ENCODE measurements at places on chromosomes 1 and 21.

GRCh38 chr1:180199018-180199417, 31.0 kb upstream of the LHX4 start:
- DNase-seq: no peak

DNA sequence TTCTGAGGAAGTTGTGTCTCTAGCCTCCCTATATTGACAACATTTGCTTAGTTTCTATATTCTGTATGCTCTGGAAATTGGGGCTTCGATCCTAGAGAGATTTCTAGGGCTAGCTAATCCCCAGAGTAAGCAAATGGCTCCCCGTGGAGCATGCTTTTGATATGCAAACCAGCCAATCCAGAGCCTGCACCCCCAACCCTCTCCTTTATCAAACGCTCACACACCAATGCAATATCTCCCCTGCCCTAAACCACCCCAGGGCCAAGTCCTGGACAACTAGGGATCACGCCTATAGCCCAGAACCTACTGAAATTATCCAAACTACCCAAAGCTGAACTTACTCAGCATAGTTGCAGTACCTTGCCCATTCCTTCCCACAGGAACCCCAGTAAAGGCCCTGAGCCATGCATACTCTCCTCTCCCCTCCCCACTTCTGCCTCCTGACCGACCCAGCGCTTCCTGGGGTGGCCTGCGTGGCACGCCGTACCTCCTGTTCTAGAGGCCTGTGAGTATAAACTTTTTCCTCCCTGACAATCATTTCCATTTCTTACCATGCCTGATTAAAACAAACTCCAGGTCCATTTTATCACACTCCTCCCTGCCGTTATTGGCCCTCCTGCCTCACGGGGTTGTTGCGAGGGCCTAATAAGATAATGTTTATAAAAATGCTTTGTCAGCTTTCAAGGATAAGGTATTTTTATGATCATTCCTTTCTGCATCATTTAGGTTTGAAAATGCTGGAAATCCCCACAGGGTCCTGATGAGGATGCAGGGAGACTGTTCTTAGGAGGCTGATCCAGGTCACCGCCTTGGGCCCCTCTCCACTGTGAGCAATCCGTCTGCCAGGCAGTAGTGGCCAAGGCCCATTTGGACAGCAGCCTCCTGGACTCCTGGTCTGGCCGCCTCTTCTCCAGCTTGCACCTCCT, 102.7 kb downstream of the TENT5C start:
- no peak for DNase-seq

DNA sequence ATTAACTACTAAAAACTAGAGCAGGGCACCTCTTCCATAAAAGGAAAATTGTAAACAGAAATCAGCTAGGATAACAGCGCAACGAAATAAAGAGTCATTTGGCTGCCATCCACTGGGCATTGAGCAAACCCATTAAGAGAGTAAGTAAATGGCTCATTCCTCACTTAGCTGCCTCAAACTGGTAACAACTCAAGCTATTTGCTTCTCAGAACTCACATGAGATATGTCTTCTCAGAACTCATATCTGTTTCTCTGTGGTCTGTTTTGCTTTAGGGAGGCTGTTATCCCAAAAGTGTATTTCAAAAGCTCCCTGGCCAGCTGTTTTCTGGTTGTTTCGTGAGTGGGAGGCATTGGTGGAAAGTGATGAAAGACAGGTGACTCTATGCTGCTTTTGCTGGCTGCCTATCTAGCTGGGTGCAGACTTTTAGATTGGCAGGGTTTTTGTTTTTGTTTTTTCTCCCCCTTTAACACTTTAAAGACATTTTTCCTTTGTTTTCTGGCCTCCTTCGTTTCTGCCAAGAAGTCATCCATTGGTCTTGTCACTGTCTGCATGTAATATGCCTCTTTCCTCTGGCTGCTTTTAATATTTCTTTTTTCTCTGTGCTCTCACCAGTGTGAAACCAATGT, 269.2 kb upstream of the RGS18 start:
- DNase-seq: no peak

DNA sequence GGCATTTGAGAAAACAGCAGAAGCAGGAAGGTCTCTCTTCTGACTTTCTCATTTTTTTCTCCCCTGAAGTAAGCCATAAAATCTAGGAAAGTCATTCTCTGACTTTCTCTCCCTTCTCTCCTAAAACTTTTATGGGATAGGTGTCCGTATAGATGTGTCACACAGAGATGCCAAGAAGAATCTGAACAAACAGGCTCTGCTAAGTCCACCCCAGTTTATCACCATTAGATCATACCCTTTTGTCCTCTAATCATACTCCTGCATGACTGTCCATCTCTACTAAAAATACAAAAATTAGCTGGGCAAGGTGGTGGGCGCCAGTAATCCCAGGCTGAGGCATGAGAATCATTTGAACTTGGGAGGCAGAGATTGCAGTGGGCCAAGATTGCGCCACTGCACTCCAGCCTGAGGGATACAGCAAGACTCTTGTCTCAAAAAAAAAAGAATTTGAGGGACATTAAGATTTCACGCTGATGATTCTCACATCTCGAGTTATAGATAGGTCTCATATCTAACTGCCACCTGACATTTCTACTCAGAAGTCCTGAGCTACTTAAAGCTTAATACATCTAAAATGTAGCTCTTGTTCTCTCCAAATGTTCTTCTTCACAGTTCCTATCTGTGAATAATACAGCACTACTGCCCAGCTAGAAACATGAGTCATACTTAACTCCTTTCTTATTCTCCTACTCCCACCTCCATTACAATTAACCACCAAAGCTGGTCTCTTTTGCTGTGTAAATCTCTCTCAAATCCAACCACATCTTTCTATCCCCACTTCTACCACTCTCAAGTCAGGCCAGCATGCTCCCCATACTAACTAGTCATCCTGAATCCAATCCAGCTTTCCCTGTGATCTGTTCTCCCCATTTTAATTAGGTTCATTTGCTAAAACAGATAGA, 47.7 kb downstream of the ZNF644 start:
- DNase-seq: no peak

GRCh38 chr1:3695326-3696217, 43.3 kb downstream of the TP73 start:
- DNase-seq: no peak

GRCh38 chr1:73623946-73624345, 574.0 kb downstream of the LRRIQ3 start:
- no peak for DNase-seq

DNA sequence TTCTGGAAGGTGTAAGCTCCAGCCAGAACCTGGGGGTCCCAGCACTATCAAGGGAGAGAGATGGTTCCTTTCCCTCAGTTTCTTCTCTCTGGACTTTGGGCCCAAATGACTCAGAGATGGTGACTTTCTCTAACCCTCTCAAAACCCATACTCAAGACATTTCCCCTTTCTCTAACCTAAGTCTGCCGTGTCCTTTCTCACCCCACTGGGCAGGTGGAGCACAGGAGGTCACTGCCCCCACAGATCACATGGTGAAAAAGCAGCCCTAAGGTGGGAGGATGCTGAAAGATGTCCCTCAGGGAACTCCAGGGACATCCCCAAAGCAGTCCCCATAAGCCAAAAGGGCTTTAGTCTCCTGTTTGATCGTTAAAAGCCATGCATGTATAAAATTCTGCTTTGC, 173.7 kb downstream of the HIVEP3 start:
- DNase-seq: no peak

DNA sequence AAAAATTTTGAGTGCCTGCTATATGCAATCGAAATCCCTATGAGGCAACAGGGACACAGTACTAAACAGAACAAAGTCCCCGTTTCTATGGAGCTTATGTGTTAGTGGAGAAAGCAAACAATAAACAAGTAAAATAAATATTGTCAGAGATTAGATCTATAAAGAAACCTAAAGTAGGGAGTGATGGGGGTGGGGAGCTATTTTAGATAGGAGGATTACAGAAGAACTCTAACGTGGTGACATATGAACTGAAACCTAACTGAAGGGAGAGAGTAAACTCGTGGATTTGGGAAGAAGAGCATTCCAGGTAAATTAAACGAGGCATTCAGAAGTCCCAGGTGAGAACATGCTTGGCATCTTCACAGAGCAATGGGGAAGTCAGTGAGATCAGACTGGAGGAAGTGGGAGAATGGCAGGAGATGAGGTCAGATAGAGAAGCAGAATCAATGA, 154.5 kb downstream of the DENND1B start:
- DNase-seq: no peak

DNA sequence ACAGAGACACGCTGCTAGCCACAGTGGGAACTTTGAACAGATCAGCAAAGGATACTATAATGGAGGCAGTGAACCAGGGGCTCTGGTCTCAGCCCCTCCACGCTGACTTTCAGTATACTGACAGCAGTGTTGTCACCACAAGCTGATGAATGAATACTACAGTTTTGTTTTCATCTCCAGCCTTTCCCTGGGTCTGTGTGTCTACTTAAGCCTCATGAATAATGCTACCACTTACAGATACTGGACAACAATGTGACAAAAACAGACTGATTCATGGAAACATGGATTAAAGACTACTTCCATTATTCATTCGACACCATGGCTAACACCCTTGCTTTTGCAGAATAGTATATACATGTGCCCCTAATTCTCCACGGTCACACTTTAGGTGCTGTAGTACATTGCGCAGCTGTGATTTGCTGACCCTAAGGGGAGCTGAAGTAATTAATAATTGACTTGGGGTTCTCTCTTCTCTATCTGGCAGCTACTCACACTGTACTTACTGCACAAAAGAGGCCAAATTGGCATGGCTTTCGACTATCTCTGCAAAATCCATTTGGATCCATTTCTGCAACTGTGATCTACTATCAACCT, 203.2 kb upstream of the LYPLAL1 start:
- DNase-seq: no peak

- no peak for DNase-seq
Observed at GRCh38 chr1:91622616-91623015, 122.0 kb downstream of the CDC7 start.

DNA sequence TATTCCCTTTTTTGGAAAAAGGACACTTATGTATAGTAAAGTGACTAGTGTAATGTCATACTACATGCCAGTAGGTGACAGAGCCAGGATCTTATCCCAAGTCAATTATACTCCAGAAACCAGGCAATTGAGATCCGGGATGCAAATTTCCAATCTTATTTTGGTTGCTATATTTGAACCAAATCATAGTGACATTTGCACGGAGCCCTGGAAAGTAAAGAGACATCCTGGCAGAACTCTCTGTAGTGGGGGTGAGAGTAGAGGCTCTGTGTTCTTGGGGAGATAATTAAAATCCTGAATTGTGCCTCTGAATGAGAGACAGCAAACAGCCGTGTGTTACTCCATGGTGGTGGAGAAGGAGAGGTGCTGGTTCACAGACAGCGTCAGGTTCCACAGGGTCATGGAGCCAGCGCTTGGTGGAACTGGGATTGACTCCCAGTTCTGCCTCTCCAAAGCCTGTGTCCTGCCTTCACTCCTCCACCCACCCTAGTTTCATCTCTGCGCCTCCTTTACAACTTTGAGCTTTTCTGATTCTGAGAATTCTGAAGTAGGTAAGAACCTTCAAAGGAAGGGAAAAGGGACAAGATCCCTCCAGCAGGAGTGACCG, 432.3 kb downstream of the PTPRU start:
- DNase-seq: no peak

DNA sequence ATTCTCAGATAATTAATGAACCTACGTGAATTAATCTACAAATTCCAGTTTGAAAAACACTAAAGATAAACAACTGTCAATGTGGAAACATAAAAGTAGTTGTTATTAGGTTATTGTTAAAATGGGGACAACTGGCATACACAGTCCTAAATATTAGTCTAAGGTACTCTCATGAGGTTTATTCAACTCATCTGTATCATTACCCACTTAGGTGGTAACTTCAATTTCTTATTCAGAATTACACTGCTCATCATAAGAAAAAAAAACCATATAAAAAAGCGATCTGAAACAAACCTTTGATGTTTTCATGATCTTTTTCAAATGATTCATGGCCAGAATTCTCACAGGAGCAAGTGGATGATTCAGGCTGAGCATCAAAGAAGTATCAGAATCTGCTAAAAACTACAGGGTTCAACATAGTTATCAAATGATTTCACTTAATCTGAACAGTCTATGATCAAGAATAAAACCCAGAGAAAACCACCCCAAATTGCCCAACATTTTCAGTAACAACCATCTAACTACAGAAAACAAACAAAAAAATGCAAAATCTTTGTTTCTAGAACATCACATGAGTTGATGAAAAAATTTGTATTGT, 13.7 kb downstream of the HEATR1 start:
- DNase-seq: no peak

DNA sequence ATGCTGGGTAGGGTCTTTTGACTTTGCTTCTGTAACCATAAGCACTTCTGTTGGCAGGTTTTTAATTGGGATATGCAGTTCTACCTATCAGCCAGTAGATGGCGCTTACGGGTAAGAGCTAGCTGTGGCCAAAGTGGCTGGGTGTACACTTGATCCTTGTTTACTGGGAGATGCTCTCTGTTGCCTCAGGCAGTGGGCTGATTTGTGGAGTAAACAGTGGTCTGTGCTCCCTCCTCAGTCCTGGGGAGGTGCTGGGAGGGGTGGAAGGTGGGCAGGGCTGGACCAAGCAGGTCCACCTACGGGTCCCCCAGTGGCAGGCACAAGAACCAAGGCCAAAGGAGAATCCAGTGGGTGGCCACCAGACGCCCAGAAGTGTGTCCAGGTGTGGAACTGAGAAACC, 43.4 kb downstream of the RALGPS2 start:
- no peak for DNase-seq

- DNase-seq: no peak
Observed at GRCh38 chr1:29471487-29472313, 235.4 kb downstream of the PTPRU start.

- DNase-seq: no peak
Observed at GRCh38 chr1:91015794-91016550, 5.9 kb downstream of the ZNF644 start.

- DNase-seq: no peak
Observed at GRCh38 chr1:77424236-77424635, 142.4 kb downstream of the AK5 start.

DNA sequence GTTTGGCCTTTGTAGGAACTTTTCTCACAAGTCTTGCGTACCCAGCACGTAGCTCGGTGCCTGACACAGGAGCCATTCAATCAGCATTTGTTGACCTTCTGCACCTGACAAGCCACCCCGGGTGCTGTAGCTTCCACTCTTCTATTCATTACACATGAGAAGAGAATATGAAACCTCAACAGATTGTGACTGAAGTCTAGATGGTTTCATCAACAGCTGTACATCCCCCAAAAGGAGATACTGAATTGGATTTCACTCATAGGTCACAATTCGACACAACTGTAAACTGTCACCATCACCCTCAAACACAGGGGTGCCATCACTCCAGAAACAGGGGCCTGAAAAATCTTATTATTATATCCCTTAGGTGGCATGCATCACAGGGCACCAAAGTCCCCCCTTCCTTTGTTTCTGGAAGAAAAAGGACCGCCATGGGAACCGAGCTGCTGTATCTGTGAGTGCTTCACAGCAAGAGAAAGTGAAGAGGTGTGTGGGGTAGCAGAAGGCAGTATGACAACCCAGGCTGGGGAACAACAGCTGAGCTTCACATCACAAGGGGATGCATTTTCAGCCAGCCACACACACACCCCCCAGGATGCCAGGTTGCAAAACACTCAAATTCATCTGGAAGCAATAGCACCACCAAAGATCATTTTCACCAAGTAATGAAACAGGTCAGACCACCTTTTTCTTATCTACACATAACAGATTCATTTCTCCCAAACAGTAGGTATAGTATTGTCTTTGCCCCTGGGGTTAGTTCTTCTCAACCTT, 225.7 kb downstream of the TOMM20 start:
- DNase-seq: no peak

Data from central memory CD8-positive, alpha-beta T cell (primary cell).